ENCODE measurements at places on chromosomes 7 and 10. TPM values are rescaled to one million over a fixed set of nuclear protein-coding genes. Genes with fewer than 3 reads are reported as not detected.

DNA sequence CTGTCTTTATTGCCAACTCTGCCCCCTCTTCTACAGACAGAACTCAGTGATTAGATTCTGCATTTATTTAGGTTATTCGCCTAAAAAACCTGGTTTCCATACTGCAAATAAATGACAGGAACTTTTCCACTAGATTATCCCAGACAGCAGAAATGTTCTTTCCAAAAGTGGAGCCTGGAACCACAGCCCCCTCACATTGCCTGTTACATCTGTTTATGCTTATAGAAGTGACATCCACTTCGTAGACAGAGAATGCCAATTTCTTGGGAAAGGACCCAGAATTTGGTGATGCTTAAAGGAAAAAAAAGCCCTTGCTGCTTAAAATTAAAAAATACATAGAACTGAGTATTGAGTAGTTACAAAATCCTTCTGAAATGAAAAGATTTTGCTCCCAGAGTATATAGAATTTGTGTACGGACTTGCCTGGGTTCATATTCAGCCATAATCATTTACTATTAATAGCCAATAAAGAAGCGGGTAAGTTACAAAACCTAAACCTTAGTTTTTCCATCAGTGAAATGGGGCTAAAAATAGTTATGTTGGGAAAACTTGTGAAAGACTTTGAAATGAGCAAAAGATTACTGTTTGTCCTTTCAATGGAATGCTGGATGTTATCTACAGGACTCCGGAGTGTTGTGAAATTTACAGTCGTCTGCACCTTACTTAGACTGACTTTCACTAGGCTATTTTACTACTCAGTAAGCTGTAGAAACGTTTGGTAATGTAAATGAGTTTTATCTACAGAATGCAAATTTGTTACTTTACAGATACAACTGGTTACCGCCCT, 1.1 kb upstream of the PPP1R9A start:
- peaks cover 6% of the 10 kb centered on the region for H3K4me1 ChIP-seq
- no peak overlapping the region for H3K27ac ChIP-seq
- H3K36me3 ChIP-seq: no peaks in the 10 kb centered on the region
- DNase-seq: no peak
- no peak overlapping the region for H3K4me3 ChIP-seq

- no peak overlapping the region for H3K27ac ChIP-seq
- H3K4me1 ChIP-seq: no peaks in the 10 kb centered on the region
- H3K36me3 ChIP-seq: no peaks in the 10 kb centered on the region
- no peaks in the 10 kb centered on the region for H3K27me3 ChIP-seq
- no peak overlapping the region for H3K4me3 ChIP-seq
Observed at GRCh38 chr7:125871431-125871830, 941.8 kb upstream of the POT1 start.

Gene JAKMIP3
- total RNA-seq: 0.54 TPM

- no peak overlapping the region for H3K27ac ChIP-seq
- no peak overlapping the region for H3K4me3 ChIP-seq
- H3K36me3 ChIP-seq: no peaks in the 10 kb centered on the region
- H3K4me1 ChIP-seq: no peaks in the 10 kb centered on the region
- H3K27me3 ChIP-seq: no peaks in the 10 kb centered on the region
- no peak for DNase-seq
Observed at GRCh38 chr7:71538210-71538609, 406.3 kb downstream of the GALNT17 start.

GRCh38 chr10:11757454-11757820, 15.3 kb downstream of the ECHDC3 start:
- no peaks in the 10 kb centered on the region for H3K27me3 ChIP-seq
- peak overlapping the region; percentile 73 for H3K27ac ChIP-seq
- peaks cover 22% of the 10 kb centered on the region for H3K4me1 ChIP-seq
- H3K36me3 ChIP-seq: no peaks in the 10 kb centered on the region
- H3K4me3 ChIP-seq: no peak overlapping the region
- peak; percentile 84 for DNase-seq

DNA sequence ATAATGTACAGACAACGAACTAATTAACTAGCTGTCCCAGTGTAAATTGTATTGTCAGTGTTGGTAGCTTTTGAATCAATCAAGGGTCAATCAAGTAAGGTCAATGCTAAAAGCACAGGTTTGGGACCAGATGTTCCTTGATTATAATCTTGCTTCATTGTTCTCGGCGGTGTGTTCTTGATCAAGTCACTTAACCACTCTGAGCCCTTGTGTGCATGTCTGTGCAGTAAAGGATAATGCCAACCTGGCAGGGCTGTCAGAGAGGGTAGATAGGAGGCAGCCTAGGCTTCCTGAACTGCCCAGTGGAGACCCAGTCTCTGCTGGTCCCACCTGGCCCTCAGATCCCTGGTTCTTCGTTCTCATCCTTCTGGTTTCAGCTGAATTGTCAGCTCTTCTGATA, 221.0 kb downstream of the EMX2 start:
- H3K36me3 ChIP-seq: no peaks in the 10 kb centered on the region
- no peaks in the 10 kb centered on the region for H3K27me3 ChIP-seq
- no peak overlapping the region for H3K4me3 ChIP-seq
- H3K4me1 ChIP-seq: no peaks in the 10 kb centered on the region

Gene SLC16A12
- 0.31 TPM for total RNA-seq

- no peaks in the 10 kb centered on the region for H3K36me3 ChIP-seq
- peak; percentile 59 for DNase-seq
- peaks cover 16% of the 10 kb centered on the region for H3K4me1 ChIP-seq
- no peak overlapping the region for H3K4me3 ChIP-seq
- peak overlapping the region; percentile 25 for H3K27ac ChIP-seq
- no peaks in the 10 kb centered on the region for H3K27me3 ChIP-seq
Observed at GRCh38 chr7:46291050-46291438, 370.0 kb upstream of the IGFBP3 start.

DNA sequence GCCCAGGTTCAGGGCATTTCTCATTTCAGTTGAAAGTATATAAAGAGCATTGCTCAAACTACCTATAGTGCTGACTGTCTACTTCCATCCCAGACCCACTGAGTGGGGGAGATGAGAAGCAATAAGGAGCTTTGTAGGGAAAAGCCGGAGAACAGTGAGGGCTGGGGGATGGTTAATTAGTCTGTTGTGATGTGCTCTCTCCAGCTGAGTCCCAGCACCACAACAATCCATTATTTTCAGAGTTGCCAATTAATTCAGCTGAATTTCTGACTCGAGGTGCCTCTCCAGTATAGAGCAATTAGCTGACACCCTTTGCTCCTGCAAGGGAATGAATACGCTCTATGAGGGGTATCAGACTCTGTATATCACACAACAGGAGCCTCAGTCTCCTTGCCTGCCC, 1118.6 kb downstream of the SORCS3 start:
- no peak overlapping the region for H3K27ac ChIP-seq
- DNase-seq: no peak
- H3K27me3 ChIP-seq: no peaks in the 10 kb centered on the region
- no peak overlapping the region for H3K4me3 ChIP-seq

DNA sequence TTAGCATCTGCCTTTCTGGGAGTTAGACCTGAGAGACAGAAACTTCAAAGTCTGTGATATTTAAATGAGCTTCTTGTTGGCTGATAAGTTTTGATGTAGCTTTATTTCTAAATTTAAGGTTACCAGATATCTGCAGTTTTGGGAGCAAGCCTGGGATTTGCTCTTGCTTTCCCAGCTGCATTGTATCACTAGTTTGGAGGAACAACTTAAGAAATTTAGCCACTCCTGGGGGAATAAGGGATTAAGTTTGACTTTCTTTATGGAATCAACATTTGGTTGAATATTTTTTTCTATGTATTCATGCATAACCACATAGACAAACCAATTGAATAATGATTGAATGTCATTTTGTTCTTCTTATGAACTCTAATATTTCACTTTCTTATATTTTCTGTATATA, 178.6 kb downstream of the POLR1F start:
- no peak for DNase-seq
- no peak overlapping the region for H3K4me3 ChIP-seq
- no peaks in the 10 kb centered on the region for H3K4me1 ChIP-seq
- H3K36me3 ChIP-seq: no peaks in the 10 kb centered on the region
- no peaks in the 10 kb centered on the region for H3K27me3 ChIP-seq

- no peaks in the 10 kb centered on the region for H3K4me1 ChIP-seq
- no peaks in the 10 kb centered on the region for H3K27me3 ChIP-seq
- H3K4me3 ChIP-seq: no peak overlapping the region
- no peak for DNase-seq
Observed at GRCh38 chr10:131971591-131971990, 10.1 kb downstream of the BNIP3 start.

DNA sequence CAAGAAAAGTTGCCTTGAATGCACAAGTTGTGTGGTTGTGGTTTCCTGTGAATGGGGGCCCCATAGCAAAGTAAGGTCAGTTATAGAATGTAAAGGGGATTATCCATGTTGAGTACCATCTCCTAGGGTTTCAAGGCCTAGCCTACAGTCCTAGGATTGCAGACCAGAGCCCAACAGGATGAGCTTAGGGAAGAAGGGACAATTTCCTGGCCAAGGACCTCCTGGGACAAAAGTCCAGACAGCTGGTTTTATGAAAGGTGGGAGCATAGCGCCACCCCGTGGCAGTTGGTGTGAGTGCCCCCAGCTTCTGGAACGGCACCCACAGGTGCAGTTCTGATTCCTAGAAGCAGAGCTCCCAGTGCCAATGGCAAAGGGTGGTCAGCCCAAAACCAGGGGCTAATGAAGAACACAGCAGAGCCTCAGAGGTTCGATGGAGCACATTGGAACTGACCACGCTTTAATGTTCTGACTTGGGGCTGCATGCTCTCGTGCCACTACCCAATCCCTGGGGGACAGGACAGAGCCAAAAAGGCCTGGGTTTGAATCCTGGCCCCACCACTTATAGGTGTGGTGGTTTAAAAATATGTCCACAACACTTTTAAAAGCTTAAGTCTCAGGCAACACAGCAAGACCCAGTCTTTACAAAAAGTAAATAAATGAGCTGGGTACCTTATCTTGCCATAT, 25.8 kb upstream of the TMEM120A start:
- H3K4me1 ChIP-seq: no peaks in the 10 kb centered on the region
- peak; percentile 6 for DNase-seq
- no peak overlapping the region for H3K27ac ChIP-seq

DNA sequence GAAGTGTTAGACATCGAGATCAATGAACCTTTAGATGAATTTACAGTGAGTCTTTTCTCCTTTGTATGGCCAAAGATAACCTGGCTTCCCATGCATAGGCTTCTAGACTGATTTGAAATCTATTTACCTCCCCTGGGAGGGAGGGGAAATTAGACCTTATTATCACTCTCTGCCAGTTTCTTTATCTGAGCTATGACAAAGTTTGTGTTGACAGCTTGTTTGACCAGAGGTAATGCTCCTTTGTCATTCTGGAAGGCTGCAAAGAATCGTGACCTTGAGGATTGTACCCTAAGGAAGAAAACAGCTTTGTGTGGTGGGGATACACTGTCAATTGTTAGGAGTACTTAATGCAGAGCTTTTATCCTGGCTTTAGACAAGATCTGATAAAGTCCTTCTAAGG, 36.4 kb downstream of the RBM33 start:
- H3K4me3 ChIP-seq: no peak overlapping the region
- peaks cover 12% of the 10 kb centered on the region for H3K36me3 ChIP-seq
- no peaks in the 10 kb centered on the region for H3K27me3 ChIP-seq

DNA sequence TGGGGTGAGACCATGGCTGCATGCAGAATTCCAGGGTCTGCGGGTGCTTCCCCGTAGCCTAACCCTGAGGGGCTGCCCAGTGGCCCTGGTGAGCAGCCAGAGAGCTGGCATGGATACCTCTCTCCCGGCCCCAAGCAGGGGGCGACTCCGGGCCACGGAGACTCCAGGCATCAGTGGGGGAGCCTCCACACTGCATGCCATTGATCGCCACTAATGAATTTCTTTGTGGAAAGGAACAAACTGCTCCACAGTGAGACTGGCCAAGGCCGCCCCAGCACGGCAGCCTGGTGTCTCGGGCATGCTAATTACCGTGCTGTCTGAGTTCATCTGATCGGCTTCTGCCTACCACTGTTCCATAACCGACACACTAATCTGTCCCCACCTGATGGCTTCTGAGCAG, 184.4 kb downstream of the GRID1 start:
- H3K36me3 ChIP-seq: no peaks in the 10 kb centered on the region
- no peaks in the 10 kb centered on the region for H3K4me1 ChIP-seq
- H3K27me3 ChIP-seq: no peaks in the 10 kb centered on the region
- H3K27ac ChIP-seq: no peak overlapping the region
- H3K4me3 ChIP-seq: no peak overlapping the region

Gene FGL2
- not detected for total RNA-seq

DNA sequence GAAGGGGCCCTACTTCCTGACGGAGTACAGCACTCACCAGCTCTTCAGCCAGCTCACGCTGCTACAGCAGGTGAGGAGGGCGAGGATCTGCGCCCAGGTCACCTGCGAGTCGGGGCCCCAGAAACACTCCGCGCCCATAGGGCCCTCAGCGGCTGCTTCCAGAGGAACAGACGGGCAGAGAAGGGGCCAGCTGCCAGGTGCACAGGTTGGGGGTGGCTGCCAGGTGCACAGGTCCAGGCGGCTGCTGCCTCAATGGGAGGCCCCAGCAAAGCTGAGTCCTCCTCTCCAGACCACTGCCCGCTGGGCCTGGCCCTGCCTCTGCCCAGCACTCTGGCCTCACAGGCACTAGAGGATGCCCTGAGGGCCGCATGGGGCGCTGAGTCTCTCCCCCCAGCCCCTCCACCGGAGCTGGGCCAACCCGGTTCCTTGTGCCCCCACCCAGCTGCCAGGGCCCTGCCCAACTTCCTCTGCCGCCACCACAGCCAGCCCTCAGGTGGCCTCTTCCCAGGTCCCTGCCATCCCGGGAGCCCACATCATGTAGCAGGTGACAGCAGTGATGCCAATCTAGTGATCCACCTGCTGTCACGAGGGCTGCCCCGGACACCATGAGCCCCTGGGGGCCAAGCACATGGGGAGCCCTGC, 17.0 kb upstream of the UTF1 start:
- DNase-seq: no peak
- no peaks in the 10 kb centered on the region for H3K36me3 ChIP-seq
- no peaks in the 10 kb centered on the region for H3K4me1 ChIP-seq
- H3K27me3 ChIP-seq: no peaks in the 10 kb centered on the region
- no peak overlapping the region for H3K27ac ChIP-seq
- H3K4me3 ChIP-seq: no peak overlapping the region

GRCh38 chr10:99224766-99225165, 10.9 kb downstream of the HPSE2 start:
- DNase-seq: no peak
- no peaks in the 10 kb centered on the region for H3K4me1 ChIP-seq
- peaks cover 7% of the 10 kb centered on the region for H3K27me3 ChIP-seq
- H3K4me3 ChIP-seq: no peak overlapping the region

Data from astrocyte (in vitro differentiated cells and primary cell).